HT1080 (cell line): ENCODE measurements at places on chromosomes 11 and 22.

DNA sequence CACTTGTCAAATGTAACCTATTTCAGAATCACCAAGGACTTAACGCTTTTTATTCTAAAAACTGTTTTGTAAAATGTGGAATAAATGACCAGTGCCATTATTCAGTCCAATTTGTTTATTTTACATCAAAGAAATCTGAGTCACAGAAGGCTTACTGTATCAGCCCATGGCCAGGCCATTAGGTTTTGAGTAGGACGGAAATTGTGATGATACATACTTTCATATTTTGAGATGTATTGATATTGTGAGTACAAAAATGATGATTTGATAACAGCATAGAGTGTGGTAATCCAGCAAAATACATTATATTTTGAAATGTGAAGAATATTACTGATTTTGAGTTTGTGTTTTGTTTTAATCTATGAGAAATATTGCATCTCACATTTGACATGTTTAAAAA is 81.1 kb downstream of the PIWIL3 start:
- no peak for DNase-seq

- DNase-seq, result no peak
Observed at GRCh38 chr22:46799626-46800025, 37.2 kb downstream of the TBC1D22A start.

DNA sequence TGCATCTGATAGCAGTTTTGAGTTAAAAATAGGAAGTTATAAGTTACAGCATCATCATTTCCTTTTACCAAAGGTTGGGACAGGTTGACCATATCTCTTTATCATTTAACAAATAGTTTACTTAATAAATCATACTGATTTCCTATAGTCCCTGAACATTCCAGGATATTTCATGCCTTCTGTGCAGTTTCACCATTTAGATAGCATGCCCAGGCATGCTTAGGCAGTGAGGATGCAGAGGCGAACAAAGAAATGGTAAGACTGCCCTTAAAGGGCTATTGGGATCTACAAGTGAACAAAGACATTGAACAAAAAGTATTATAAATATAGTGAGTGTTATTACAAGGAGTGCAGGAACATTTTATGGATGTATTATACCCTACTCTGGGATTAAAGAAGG is 96.4 kb downstream of the PRMT3 start:
- DNase-seq, result no peak

- no peak for DNase-seq
Observed at GRCh38 chr22:20494978-20495860, at the start of gene KLHL22. Gene KLHL22 (minus strand): TSS chr22:20495795. CDS start chr22:20489211, 6,584 bp downstream.

GRCh38 chr11:108754901-108755625 is 90.2 kb downstream of the DDX10 start:
- no peak for DNase-seq

- DNase-seq, result no peak
Observed at GRCh38 chr11:1076061-1076665, 1.5 kb downstream of the MUC2 start.

- no peak for DNase-seq
Observed at GRCh38 chr22:19723983-19724827, 866 bp downstream of the GP1BB start.

DNA sequence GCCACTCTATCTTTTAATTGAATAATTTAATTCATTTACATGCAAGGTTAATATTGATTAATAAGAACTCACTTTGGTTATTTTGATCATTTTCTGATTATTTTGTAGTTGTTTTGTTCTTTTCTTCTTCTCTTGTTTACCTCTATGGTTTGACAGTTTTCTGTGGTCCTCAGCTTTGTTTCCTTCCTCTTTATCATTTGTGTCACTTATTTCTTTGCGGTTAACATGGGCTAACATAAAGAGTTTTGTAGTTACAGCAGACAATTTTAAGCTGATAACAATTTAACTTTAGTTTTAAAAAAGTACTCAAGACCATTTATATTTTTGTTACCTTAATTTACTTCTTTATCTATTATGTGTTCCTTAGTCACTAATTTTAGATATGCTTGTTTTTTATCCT is 1032.8 kb upstream of the RAG2 start:
- DNase-seq, result no peak
